ENCODE measurements at places on chromosomes 11 and 22. TPM values are rescaled to one million over a fixed set of nuclear protein-coding genes. Genes with fewer than 3 reads are reported as not detected.

DNA sequence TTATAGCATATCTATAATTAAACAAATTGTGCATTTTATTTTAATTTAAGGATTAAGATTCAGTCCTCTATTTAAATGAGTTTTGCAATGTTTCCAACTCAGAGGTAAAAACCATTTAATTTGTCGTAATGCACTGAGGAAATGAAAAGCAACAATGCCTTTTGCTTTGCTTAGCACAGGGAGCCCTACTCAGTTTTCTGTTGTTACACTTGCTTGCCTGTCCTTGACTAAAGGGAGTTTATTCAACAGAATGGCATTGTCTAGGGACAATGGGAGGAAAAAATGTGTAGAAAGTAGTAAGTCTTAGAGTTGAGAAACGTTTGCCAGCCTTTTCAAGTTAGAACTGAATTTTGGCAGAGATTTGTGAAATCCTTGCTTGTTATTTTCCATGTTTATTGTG lies 734.2 kb upstream of the ANO3 start:
- DNase-seq = no peak

GRCh38 chr22:18056161-18056666 lies 21.6 kb upstream of the PEX26 start:
- no peak for DNase-seq

- DNase-seq = no peak
These were observed 1.4 kb upstream of the SHANK2 start for GRCh38 chr11:71253794-71254193.

DNA sequence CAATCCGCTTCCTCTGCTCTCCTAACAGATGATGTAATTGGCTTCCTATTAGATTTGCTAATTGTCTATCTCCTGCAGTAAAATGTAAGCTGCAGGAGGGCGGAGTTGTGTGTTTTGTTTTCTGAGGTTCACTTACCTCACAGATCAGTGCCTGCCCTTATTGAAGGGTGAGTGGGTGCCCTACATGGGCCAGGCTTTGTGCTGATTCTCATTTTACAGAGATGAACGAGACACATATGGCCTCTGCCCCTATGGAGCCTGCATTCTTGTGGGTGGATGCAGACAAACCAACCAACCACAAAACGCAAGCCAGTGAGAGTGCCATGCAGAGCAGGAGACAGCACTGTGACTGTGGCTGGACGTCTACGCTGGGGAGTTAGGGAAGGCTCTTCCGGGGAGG lies 9.9 kb downstream of the TESMIN start:
- no peak for DNase-seq

DNA sequence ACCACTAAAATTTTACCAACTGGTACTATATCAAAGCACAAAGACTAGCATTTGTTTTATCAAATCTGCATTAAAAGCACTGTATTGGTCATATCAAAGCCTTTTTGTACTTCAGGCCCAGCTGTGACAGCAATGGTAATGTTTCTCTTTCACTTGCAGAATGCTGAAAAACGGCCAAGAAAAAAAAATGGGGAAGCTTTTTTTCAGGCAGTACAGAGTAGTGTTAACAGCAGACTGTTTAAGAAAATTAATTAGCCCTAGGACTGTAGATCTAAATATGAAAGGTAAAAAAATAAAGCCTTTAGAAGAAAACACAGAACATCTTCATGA lies 33.3 kb downstream of the DENND5A start:
- no peak for DNase-seq

DNA sequence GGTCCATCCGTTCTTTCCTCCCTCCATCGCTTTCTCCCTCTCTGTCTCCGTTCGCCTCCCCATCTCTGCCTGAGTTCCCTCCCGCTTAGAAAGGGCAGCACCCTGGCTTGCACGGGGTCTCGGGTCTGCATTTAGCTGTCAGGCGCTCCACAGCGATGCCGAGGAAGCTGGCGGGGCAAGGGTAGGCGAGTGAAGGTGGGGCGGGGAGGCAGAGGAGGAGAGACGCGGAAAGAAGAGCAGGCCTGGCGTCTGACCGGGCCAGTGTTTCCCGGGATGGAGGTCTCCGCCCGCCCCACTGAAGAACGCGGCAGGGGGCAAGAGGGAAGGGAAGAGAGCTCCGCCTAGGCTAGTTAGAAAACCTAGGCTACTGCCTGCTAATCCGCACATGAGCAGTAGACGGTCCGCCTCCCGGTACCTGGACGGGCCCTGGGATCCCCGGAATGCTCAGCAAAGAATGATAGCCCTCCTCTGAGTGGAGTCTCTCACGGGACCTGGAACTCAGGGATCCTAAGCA lies 3922.5 kb upstream of the OR11H1 start:
- DNase-seq = no peak

DNA sequence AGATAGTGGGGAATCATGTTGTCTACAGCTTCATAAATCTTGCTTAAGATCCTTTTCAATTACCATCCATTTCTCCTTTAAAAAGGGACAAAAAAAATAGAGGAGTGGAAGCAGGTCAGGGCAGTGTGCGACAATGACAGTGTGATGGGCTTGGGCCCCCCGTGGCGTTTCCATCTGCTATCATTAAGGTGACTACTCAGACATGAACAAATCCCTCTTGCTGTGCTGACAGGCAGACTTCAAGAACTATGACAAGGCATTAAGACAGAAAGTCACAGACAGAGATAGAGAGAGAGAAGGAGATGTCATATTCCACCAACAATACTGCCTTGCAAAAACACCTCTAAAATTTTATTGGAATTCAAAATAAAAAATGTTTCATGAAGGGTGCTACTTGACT lies 263.2 kb downstream of the DCDC1 start:
- DNase-seq = no peak

GRCh38 chr11:84825106-84825660 lies 802.0 kb downstream of the DLG2 start:
- no peak for DNase-seq

DNA sequence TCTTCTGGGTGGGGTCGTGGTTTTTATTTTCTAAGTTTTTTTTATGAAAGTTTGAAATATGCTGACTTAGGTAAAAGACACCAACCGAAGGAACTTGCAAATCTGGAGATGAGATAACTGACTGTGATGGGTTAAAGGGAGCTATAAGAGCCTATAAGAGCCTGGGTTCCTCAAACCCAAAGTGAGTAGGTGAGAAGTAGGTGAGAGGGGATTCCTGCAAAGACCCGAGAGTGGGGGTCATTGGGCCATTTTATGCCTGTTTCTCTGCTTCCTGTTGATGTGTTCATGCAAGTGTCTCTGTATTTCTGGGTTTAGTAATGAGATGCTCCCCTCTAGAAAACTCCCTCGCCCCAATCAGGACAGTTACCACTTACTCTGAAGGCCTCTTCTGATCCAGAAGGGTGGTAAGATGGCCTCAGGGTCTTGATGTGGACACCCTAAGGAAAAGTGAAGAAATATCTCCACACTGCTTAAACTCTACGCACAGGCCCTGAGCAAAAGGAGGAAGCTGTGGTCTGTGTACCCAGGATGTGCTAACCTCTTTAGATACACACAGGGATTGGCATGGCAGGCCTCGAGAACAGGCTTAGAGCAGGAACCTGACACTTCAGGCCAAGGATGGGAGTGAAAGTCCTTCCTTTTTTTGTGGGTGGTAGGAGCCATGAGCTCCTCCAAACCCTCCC lies 1.8 kb downstream of the FLI1 start:
- DNase-seq = no peak

DNA sequence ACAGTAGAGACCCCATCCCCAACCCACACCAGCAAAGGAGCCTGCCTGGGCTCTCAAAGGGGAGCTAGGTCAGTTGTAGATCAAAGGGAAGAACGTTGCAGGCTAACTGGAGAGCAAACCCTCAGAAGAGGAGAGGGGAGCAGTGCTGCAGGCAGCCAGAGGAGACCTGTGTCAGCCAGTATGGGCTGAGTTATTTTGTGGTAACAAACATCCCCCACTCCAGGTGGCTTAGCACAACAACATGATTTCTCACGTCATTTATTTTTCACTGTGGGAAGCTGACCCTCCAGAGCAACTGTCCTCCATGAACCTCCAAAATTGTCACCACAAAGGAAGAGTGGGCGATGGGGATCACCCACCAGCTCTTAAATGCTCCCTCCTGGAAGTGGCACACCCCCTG lies 19.8 kb upstream of the SHANK2 start:
- no peak for DNase-seq

DNA sequence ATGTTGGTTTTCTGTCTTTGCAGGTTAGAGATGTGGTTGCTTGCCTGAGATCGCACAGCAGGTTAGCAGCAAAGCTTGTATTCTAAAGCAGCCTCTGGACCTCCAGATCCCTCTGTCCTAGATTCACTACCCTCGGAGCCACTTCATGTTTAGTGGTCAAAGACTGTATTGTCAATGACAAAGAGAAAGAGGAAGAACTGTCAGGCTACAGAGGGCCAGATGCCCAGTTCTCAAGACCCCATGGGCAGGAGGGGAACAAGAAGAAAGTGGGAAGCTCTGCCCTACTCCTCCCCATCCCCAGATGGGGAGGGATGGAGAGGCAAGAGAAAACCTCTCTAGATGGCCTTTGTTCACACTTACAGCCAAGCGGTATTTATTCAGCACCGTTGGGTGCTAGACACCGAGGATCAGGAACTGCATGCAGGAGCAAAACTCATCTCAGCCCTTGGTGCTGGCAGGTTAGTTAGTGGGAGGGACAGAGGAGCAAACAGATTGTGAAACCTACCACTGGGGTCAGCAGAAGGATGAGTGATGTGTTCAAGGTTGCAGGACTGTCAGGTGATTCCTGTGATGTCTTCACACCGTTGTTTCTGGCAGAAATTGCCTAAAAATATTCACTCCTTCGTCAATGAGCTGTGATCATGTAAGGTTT lies 38.3 kb upstream of the PTPRJ start:
- no peak for DNase-seq

DNA sequence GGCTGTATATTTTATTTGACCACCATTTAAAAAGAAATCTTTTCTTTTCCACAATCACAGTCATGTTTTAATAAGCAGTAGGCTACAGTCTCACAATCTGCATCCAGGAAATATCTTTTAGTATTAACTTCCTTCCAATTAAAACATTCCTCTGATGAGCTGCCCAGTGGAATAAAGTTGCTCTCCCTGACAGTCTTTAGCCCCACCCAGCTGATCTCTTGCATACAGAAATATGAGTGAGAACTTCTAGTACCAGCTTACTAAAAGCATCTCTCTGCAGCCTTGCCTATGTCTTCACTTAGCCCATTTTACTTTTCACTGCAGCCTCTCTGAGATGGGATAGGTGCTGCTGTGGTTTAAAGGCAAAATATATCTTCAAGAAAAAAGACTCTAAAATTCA lies 143.4 kb upstream of the ANO3 start:
- DNase-seq = no peak

DNA sequence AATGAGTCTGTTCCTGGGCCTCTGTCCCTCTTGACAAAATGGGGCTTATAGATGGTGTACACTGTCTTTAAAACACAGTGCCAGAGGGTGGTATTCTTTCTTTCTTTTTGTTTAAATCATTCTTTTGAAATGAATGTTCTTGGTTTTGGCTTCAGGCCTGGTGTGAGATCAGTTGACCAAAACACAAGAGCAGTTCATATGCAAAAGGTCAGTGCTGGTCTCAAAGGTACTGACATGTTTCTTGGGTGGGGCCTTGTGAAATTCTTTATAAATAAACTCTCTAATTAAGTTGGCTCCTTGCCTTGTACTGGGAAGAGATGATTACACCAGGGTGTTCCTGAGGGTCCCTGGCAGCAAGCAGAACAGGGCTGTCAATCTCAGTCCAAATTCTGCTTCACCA lies 110.0 kb downstream of the FBXO7 start:
- no peak for DNase-seq

DNA sequence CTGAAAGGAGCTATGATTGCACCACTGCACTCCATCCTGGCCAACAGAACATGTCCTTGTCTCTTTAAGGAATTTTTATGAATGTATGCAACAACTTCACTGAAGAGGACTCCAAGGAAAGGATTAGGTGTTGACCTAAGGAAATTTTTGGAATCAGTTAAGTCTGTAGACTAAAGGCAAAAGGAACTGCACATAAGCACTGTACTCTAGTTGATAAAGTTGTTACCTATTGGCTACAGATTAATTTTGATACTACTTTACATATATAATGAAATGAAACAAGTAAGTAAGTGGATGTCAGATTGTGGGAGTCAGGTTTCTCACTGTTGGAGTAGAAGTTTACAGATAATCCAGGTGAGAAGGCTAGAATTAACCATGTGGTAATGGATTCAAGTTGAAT lies 36.5 kb downstream of the TUG1 start:
- no peak for DNase-seq

DNA sequence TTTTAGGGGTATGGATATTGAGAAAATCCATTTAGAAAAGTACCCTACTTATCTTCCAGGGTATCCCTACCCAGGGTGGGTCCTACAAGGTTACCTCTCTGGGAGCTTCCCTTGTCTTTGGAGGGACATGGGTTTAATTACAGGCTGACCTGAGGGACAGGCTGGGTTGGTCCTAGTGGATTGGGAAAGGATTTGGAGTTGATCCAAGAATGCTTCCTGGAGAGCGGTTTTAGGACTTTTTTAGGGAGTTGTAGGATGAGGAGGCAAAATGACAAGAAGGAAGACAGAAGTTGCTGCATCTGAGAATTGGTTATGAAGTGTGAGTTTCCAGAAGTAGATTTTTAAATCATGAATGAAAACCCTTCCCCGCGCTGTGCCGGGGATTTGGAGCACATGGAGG lies 61.8 kb upstream of the CRTAM start:
- DNase-seq = no peak

DNA sequence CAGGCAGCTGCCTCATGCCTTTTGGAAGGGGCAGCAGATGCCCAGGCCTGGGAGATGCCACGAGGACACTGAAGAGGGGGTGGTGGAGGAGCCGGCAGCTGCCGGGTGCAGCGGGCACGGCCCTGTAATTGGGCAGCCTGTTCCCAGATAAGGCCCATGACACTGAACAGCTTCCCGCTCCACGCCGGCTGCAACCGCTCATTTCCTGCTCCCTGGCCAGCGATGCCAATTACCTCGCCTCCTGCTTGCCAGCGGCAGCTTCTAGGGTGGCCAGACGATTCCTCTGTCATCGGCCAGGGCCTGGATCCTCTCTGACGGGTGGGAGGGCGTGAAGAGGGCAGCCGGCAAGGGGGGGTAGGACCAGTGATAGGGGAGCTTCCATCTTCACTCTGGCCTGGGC lies 22.8 kb downstream of the FLRT1 start:
- DNase-seq = no peak

DNA sequence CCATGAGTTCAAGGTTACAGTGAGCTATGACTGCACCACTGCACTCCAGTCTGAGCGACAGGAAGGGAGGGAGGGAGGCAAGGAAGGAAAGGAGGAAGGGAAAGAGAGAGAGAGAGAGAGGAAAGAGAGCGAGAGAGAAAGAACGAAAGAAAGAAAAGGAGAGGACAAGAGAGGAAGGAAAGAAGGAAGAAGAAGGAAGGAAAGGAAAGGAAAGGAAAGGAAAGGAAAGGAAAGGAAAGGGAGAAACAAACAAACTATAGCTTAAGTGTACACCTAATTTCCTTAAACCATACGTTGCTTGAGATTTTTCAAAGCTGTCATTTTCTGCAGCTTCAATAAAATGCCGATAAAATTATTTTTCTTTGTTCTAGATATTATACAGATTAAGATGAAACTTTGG lies 80.2 kb upstream of the APOA1 start:
- no peak for DNase-seq

- DNase-seq = no peak
These were observed 71.7 kb upstream of the EED start for GRCh38 chr11:86172894-86173293.

RAB38 gene
- total RNA-seq = 3.2 TPM

CECR2 gene
- 4.8 TPM for total RNA-seq

SLC25A45 gene
- 12.0 TPM for total RNA-seq

ZNF70 gene
- 11.2 TPM for total RNA-seq

RIBC2 gene
- 0.22 TPM for total RNA-seq

NAV2 gene
- 33.2 TPM for total RNA-seq

MUC15 gene
- not detected for total RNA-seq

CST6 gene
- total RNA-seq = 0.80 TPM

CSNK2A3 gene
- total RNA-seq = 2.1 TPM

SOX6 gene
- 53.7 TPM for total RNA-seq

ELF5 gene
- total RNA-seq = not detected

KCTD14 gene
- 4.0 TPM for total RNA-seq
